NCI-H460 (cell line): ENCODE measurements at places on chromosomes 11 and 22. TPM values are rescaled to one million over a fixed set of nuclear protein-coding genes. Genes with fewer than 3 reads are reported as not detected.

Gene P2RX6
- 5.2 and 6.9 TPM in 2 replicates for total RNA-seq

Gene DEPDC7
- total RNA-seq = 1.3 and 2.2 TPM in 2 replicates

Gene TEX54
- not detected in 2 replicates for total RNA-seq

- no peak for DNase-seq
These were observed 1.5 kb downstream of the LTBP3 start for GRCh38 chr11:65556470-65557279.

DNA sequence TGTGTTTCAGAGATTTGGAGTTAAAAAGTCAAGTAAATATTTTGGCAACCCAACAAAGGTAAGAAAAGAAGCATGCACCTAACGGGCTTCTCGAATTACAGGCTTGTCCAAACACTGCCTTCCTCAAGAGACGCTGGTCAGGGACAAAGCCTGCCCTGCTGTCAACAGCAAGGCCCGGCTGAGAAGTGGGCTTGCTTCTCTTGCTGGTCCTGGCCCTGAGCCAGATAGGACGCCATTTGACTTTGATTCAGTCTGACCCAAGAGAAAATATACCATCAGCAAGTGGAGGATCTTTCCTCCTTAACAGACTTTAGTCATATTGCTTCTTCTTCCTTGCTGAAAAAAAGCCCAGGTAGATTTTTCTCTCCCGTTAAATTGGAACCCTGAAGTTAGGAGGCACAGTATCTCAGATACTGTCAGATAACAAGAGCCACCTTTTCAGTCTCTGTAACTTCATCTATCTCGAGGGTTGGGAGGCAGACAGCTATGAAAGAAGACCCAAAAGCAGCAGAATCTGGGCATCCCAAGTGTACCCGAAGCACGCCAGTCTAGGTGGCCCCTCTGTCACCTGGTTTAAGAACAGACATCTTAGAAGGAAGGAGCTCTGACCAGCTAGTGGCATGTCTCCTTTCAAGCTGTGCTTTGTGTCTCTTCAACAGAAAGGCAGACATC is 57.5 kb downstream of the C22orf31 start:
- no peak for DNase-seq

- DNase-seq = no peak
These were observed 14.4 kb upstream of the TPCN2 start for GRCh38 chr11:69034123-69034867.

Gene PATE3
- total RNA-seq = not detected in 2 replicates

DNA sequence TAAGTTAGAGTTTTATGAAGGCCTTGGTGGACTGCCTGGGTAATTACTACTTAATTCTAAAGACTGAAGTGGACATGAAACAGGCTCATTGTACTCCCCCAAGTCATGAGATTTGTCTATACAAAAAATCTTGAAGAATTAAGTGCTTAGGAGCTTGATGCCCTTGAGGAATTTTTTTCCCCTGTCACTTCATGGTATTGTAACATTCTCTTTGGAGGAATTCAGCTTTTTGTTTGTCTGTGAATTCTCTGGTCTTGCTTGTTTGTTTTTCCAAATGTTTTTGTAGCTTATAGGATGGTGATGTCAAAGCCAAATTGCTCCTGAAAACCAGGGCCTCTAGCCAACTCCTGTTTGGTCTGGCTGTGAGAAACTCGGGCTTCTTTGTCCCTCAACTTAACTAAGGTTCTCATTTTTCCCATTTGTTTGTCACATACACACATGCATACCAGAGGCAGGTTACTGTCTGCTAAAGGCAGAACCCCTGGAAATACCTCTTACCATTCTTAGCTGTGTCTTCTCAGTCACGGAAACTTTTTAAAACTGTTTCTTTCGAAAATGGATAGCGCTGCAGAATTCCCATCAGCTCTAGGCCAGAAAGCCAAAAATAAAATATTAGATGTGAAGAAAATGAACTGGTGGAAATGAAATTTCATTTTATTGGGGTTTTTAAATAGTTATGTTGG is 66.9 kb downstream of the AMOTL1 start:
- DNase-seq = peak; percentile 11

- DNase-seq = no peak
These were observed 60.3 kb downstream of the NELL1 start for GRCh38 chr11:20729597-20730105.

Gene C11orf86
- total RNA-seq = not detected in 2 replicates

Gene RHOD
- total RNA-seq = 6.5 and 8.9 TPM in 2 replicates

DNA sequence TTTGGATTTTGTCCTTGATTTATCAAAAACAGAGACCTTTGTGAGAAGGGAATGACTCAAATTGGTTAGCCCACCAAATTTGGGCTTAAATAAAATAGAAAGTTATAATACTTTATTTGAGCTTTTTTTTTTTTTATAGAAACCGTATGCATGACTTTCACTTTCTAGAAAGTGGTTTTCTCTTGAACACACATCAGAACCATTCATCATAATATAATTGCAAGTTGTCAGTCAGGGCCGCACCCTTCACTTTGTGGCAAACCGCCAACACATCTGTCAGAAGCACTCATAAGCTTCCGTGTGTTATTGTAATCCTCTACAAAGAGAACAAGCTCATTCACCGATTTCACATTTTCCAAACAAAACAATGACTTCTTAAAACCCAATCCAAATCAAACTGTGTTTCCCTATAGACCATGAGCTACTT is 76.1 kb downstream of the SOX6 start:
- peak; percentile 40 for DNase-seq

- no peak for DNase-seq
These were observed 277.3 kb upstream of the FAT3 start for GRCh38 chr11:91947215-91947820.

DNA sequence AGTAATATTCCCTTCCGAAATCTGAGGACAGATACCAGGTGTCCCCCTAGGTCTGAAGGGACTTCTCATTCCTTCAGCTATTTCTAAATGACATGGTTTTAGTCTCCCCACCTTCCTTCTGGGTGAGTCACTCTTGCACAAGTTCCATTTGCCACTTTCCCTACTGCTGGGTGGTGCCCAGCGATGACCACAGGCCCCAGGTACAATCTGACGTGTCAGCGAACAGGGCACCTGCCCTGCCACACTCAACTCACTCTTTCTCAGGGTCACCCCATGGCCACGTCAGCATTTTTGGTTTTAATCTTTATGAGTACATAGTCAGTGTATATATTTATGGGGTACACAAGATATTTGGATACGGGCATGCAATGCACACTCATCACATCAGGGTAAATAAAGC is 17.2 kb downstream of the POU2AF1 start:
- DNase-seq = no peak

GRCh38 chr11:111352231-111352746 is 26.8 kb downstream of the POU2AF1 start:
- DNase-seq = no peak

- no peak for DNase-seq
These were observed 86.2 kb downstream of the BTBD10 start for GRCh38 chr11:13376838-13377237.
